ENCODE measurements at places on chromosomes 16 and 17. TPM values are rescaled to one million over a fixed set of nuclear protein-coding genes. Genes with fewer than 3 reads are reported as not detected.

- no peak overlapping the region for H3K27ac ChIP-seq
- no peaks in the 10 kb centered on the region for H3K4me1 ChIP-seq
- H3K36me3 ChIP-seq: no peaks in the 10 kb centered on the region
- H3K27me3 ChIP-seq: no peaks in the 10 kb centered on the region
Measured at GRCh38 chr17:51674579-51675255, 414.4 kb downstream of the UTP18 start.

GRCh38 chr17:77528516-77529327 lies 388.0 kb downstream of the SEC14L1 start:
- H3K27me3 ChIP-seq: no peaks in the 10 kb centered on the region
- H3K36me3 ChIP-seq: no peaks in the 10 kb centered on the region
- no peak overlapping the region for H3K27ac ChIP-seq
- peaks cover 8% of the 10 kb centered on the region for H3K4me1 ChIP-seq

The RGS11 gene
- total RNA-seq: 3.9 TPM

GRCh38 chr16:29710227-29711219 lies 31.5 kb downstream of the QPRT start:
- no peaks in the 10 kb centered on the region for H3K27me3 ChIP-seq
- no peak for DNase-seq
- H3K27ac ChIP-seq: no peak overlapping the region
- H3K36me3 ChIP-seq: no peaks in the 10 kb centered on the region

The TP53TG3F gene
- total RNA-seq: not detected

The KRT33A gene
- 0.21 TPM for total RNA-seq

The SEZ6L2 gene
- 0.22 TPM for total RNA-seq

The CHRNE gene
- not detected for total RNA-seq

GRCh38 chr16:50311891-50312501 lies 45.6 kb downstream of the ADCY7 start:
- H3K27ac ChIP-seq: no peak overlapping the region
- no peak for DNase-seq
- peaks cover 77% of the 10 kb centered on the region for H3K36me3 ChIP-seq
- H3K4me1 ChIP-seq: peaks cover 11% of the 10 kb centered on the region
- H3K27me3 ChIP-seq: no peaks in the 10 kb centered on the region

The GFAP gene
- not detected for total RNA-seq

- H3K36me3 ChIP-seq: no peaks in the 10 kb centered on the region
- H3K4me1 ChIP-seq: no peaks in the 10 kb centered on the region
- H3K27ac ChIP-seq: no peak overlapping the region
- no peak overlapping the region for H3K4me3 ChIP-seq
- H3K27me3 ChIP-seq: no peaks in the 10 kb centered on the region
Measured at GRCh38 chr16:27784351-27785306, 234.7 kb downstream of the KATNIP start.

Data from esophagus squamous epithelium (tissue), 5 donors.